ENCODE measurements at places on chromosomes 12 and 14.
A peak's percentile ranks its signal among the peaks of the same experiment; 100 is the strongest.

GRCh38 chr12:67786086-67786485, 137.5 kb downstream of the DYRK2 start:
- no peak for DNase-seq

GRCh38 chr12:10374624-10375018, 15.2 kb downstream of the KLRK1 start:
- DNase-seq = no peak

GRCh38 chr12:15778126-15778525, 11.1 kb downstream of the EPS8 start:
- DNase-seq = no peak

DNA sequence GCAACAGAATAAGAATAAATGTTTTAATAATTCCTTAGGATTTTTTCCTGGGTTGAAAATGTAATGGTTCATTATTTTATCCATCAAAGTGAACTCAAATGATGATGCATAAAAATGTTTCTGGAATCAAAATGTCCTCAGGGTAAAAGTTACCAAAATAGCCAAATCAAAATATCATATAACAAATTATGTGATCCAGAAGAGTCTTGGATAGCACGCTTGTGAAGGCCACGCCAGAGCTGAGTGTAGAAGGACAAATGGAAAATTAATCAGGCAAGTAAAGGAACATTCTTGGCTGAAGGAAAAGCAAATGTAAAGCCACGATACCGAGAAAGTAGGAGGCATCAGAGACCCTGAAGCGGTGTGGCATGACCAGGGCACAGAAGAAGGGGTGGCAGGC, 169.2 kb downstream of the CAPZA3 start:
- no peak for DNase-seq

DNA sequence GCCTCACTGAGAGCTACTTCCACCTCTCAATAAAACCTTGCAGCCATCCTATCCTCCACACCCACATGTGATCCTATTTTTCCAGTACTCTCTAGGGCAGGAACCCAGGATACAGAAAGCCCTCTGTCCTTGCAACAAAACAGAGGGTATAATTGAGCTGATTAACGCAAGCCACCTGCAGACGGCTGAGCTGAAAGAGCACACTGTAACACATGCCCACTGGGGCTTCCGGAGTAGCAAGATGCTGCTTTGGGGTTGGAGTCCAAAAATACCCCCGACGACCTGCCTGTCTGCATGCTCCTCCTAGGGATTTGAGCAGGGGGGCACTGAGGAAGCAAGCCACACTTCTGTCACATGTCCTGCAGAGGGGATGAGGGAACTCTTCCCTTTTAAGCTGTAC, 401.1 kb upstream of the FOXG1 start:
- no peak for DNase-seq

- no peak for DNase-seq
Measured at GRCh38 chr14:100694579-100695422, 31.9 kb upstream of the DLK1 start.

GRCh38 chr12:52254965-52255751, 19.3 kb upstream of the KRT86 start:
- DNase-seq = no peak

DNA sequence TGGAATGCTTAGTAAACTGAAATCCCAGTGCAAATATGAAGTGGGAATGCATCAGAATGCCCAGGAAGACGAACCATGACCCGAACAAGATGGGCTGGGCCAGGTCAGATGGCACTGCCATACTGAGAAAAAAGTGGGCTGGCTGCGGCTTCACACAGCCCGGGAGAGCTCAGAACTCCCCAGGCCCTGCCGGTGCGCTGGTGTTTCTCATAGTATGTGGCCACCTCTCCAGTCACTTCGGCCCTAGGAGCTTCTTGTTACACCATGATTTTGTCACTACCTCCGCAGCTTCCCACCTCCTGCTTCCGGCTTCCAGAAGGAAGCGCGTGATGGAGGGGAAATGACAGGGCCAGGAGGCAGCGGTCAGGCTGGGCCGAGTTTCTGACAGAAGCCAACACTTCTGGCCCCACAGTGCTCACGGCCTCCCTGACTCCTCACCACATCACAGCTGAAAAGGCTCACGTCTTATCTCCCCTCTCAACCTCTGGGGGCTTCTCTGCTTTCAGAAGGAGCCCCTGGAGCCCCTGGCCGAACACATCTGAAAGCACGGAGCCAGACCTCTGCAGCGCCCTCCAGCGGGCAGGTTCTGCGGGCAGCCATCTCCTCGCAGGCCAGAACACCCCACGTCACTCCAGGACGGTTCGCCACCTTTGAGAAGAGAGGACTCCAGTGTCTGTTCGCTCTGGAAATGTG, 30.7 kb downstream of the DAD1 start:
- DNase-seq = peak; percentile 62

DNA sequence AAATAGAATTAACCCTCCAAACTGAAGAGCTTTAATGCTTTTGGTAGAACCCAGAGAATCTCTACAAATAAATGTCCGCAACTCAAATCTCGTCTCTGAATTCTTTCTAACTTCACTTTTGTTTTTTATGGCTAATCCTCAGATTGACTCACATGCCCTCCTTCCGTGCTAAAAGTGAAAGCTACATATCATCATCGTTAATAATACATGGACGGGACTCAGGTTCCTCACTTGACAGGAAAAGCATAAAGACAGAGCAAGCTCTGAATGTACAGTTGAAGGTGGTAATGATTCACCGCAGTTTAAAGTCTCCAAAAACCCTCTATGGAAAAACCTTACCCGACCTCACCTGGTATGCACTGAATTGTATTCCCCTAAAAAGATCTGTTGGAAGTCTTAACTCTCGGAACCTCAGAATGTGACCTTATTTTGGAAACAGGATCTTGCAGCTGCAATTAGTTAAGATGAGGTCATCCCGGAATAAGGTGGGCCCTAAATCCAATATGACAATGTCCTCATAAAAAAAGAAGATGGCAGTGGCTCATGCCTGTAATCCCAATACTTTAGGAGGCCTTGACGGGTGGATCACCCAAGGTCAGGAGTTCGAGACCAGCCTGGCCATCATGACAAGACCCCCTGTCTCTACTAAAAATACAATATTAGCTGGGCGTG, 147.4 kb upstream of the FOXN3 start:
- no peak for DNase-seq

DNA sequence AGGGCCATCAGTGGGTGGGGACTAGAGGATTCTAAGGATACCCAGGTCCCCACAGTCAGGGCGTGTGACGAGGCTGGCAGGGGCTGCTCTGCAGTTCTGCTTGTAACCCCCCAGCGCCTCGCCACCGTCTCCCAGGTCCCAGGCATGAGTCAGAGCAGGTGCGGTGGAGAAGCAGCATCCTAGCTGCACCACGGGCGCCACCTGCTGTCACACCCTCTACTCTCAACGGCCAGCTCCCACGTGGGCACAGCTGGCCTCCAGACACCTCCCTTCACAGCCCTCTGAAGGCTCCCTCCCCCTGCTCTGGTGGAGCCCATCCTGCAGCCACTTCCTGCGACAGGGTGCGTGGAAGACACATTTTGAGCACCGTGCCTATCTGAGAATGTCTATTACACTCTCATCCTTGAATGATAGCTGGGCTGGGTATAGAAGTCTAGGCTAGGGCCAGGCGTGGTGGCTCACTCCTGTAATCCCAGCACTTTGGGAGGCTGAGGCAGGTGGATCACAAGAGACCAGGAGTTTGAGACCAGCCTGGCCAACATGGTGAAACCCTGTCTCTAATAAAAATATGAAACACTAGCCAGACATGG, 6.9 kb upstream of the NUDT14 start:
- no peak for DNase-seq

GRCh38 chr12:122860040-122860853, 25.0 kb downstream of the HIP1R start:
- peak; percentile 84 for DNase-seq

DNA sequence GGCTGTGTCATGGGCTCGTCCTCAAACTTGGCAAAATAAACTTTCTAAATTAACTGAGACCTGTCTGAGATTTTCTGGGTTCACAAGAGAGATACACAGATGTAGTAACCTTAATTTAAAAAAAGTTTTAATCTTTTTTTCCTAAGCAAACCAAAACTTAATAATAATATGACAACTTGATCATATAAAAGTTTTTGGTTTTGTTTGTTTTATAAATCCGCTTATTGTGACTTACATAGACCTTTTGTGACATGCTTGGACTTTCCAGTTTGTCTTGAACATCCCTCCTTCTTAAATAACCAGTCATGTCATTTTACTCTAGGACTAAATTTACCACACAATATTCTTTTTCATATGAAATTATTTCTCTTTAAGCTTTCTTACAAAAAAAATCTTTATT, 8.5 kb downstream of the RDH12 start:
- DNase-seq = no peak

- no peak for DNase-seq
Measured at GRCh38 chr14:77902811-77903210, 102.9 kb downstream of the ADCK1 start.

GRCh38 chr14:95497561-95498011, 18.9 kb downstream of the SYNE3 start:
- DNase-seq = no peak

DNA sequence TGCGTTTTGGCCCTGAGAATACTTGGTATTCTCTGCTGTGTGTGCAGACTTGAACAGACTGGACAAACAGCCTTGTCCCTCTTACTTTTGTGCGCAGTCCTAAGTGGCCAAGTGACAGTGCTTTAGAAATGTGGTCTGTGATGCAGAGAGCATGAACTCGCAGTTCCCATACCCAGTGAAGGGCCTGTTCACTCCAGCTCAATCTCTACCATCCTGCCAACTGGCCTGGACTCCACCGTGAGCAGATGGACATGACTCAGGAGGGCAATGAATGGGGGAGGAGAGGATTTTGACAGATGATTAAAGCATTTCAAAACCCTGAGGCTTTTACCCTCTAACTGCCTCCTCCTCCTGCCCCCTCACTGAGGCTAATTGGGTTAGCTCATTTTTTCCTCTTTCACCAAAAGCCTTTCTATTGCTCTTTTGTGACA, 62.5 kb upstream of the PYGL start:
- DNase-seq = no peak

DNA sequence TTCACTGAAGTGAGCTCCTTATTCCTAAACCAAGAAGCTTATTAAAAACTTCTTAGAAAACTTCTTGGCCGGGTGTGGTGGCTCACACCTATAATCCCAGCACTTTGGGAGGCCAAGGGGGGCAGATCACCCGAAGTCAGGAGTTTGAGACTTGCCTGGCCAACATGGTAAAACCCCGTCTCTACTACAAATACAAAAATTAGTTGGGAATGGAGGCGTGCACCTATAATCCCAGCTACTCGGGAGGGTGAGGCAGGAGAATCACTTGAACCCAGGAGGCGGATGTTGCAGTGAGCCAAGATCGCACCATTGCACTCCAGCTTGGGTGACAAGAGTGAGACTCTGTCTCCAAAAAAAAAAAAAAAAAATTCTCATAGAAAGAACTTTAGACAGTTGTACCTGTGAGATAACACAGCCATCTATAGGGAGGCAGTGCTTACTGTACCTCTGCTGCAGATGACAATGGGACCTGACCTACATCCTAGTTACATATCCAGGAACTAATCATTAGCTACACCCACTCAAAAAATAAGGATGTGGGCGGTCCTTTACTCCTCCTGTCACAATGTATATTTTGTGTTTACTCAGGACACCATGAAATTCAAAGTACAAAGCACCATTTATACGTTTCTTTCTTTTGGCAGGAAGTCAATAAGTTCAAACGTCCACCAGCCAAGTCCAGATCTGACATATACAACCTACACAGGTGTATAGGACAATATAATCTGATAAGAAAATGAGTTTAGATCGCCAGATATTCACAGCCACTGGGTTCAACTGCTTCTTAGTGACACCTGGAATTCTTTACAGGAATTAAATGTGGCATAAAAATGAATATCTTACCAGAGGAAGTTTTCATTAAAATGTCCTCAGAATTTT, 14.9 kb downstream of the STXBP6 start:
- no peak for DNase-seq

DNA sequence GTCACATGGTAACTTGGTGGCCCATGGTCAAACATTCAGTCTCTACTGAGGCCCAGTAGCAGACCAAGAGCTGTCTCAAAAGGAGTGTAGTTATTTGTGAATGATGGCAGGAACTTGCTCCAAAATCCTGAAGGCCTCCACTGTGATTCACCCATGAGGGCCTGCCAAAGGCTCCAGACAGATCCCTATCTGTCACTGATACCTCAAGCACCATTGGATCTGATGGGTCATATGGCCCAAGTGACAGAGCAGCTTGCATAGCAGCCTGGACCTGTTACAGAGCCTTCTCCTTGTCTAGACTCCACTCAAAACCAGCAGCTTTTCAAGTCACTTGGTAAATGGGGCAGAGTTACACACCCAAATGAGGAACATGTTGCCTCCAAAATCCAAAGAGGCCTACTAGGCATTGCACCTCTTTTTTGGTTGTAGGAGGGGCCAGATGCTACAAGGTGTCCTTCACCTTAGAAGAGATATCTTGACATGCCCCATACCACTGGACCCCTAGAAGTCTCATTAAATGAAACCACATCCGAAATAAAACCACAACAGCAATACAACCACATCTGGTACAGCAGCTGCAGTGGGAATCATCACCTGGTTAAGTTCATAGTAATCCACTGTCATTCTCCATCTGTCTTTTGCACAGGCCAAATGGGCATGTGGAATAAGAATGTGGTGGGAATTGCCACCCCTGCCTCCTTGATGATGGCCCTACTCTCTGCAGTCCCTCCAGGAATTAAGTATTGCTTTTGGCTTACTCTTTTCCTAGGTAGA, 150.4 kb upstream of the MAX start:
- DNase-seq = no peak

GRCh38 chr14:96263347-96264199, 7.6 kb downstream of the BDKRB1 start:
- no peak for DNase-seq

- DNase-seq = no peak
Measured at GRCh38 chr14:95261616-95262510, 57.8 kb downstream of the CLMN start.

DNA sequence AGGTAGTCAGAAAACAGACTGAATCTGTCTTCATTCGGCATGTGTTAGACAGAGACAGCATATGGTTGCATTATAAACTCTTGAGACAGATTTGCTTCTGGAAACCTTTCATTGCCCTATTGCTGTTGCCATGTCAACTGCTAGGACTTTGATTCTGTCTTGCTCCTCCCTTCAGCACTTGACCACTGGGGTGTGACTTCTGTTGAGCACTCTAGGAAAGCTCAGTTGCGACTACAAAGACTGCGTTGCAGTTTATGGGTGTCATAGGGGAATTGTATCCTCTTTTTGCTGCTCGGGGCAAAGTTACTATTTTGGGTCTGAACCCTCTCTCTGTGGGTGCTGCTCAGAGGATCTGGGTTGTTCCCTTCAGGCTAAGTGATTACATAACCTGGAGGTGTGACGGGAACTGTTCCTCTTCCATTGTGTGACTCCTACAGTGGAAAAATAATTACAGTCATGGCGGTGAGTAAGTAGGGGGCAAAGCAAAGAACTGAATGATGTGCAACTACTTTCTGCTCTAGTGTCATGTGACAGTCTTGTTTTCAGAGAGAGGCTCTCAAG, 44.3 kb upstream of the TRIM9 start:
- DNase-seq = no peak

- no peak for DNase-seq
Measured at GRCh38 chr14:53020193-53020932, 69.5 kb upstream of the FERMT2 start.

- DNase-seq = no peak
Measured at GRCh38 chr14:99023371-99023770, 248.6 kb downstream of the BCL11B start.
